ENCODE measurements at places on chromosomes 5 and 9.
A peak's percentile ranks its signal among the peaks of the same experiment; 100 is the strongest.

- DNase-seq, result no peak
Measured at GRCh38 chr5:140037012-140037411, 6.1 kb downstream of the NRG2 start.

- DNase-seq, result no peak
Measured at GRCh38 chr9:127531676-127532075, 80.4 kb downstream of the LRSAM1 start.

DNA sequence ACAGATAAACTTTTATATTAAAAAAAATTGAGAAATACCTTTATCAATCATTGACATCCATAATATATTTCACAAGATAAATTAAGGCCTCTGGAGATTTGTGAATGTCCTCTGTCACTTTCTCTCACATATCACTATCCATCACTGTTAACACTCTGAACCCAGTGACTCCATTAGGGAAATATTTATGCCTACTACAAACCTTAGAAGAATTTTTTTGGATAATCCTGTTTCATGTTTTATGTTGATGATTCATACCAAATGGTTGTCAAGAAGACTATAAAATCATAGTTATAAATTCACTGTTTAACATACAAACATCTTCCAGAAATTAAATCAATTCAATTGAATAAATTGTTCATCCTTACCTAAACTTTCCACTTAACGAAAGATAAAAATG is 357.6 kb upstream of the CDH10 start:
- no peak for DNase-seq

GRCh38 chr9:86821006-86821845 is 126.1 kb downstream of the GAS1 start:
- DNase-seq, result no peak

DNA sequence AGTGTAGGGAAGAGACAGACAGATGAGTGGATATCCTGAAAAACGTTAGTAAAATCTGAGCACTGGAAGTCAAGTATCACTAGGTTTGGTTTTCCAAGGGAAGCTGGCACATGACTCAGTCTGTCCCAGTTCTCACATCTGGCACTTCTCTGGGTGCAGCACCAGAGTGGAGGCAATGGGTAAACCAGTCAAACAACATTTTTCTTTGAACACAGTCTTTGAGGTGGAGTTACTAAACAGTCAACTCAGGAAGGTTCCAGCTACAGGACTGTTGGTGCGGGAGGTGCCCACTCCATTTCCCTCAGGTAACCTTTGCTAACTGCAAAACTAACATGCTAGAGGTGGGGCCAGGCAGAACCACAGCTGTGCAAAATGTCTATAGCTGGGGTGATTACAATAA is 301.4 kb upstream of the RFX3 start:
- no peak for DNase-seq

DNA sequence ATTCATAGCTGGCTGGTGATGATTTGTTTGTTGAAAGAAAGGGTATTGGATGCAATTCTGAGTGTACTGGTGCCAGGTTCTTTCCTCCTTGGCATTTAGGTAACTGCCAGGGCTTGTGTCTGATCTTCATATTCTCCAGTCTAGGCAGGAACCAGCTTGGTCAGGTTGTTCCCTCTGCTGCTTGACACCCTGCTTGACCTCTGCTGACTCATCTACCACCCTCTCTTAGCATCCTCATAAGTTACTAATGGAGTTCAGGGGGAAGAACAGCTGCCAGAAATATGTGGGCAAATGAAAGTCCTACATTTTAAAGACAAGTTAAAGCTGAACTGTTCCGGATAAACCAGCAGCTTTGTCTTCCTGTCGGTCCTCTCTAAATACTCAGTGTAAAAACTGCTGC is 116.1 kb upstream of the TNC start:
- DNase-seq, result no peak

GRCh38 chr9:128226412-128226801 is 23.2 kb downstream of the DNM1 start:
- no peak for DNase-seq

DNA sequence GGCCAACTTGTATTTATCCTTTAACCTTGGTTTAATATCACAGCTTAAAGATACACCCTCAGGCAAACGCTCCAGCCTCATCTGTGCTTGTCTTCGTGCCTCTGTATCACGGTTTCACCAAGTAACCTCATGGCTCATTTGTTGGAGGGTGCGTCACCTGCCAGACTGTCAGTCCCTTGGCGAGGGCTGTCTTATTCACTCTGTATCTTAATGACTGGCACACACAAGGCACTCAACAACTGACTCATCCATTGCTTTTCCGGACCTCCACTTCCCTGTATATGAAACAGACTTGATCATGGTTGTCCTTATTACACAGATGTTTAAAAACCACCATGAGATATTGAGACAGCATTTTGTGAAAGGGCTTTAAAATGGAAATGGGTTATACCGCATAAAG is 28.0 kb downstream of the LCP2 start:
- DNase-seq, result peak; percentile 54

- DNase-seq, result no peak
Measured at GRCh38 chr9:114037961-114038723, 40.0 kb downstream of the AMBP start.

GRCh38 chr5:135551593-135552447 is 16.1 kb upstream of the NEUROG1 start:
- peak; percentile 38 for DNase-seq

GRCh38 chr9:23842565-23843129 is 16.6 kb upstream of the ELAVL2 start:
- DNase-seq, result no peak

- no peak for DNase-seq
Measured at GRCh38 chr5:54616031-54616430, 98.5 kb downstream of the SNX18 start.

- DNase-seq, result no peak
Measured at GRCh38 chr5:72472031-72472430, 35.2 kb downstream of the ZNF366 start.

GRCh38 chr9:88287972-88288371 is 100.3 kb upstream of the SPIN1 start:
- DNase-seq, result no peak
